PC-9 (cell line): ENCODE measurements at places on chromosomes 12 and 14. TPM values are rescaled to one million over a fixed set of nuclear protein-coding genes. Genes with fewer than 3 reads are reported as not detected.
A peak's percentile ranks its signal among the peaks of the same experiment; 100 is the strongest.

The SSTR1 gene
- total RNA-seq, result 0.50 TPM in 2 replicates

The FGF6 gene
- not detected in 2 replicates for total RNA-seq

GRCh38 chr14:77113644-77114043 lies 15.6 kb downstream of the CIPC start:
- no peaks in the 10 kb centered on the region for H3K27me3 ChIP-seq
- H3K27ac ChIP-seq, result no peak overlapping the region
- peaks cover 26% of the 10 kb centered on the region for H3K36me3 ChIP-seq
- H3K4me3 ChIP-seq, result no peak overlapping the region

GRCh38 chr14:31837031-31837430 lies 240.1 kb upstream of the ARHGAP5 start:
- no peak overlapping the region for H3K27ac ChIP-seq
- no peak overlapping the region for H3K4me3 ChIP-seq
- no peaks in the 10 kb centered on the region for H3K36me3 ChIP-seq
- no peak for DNase-seq

DNA sequence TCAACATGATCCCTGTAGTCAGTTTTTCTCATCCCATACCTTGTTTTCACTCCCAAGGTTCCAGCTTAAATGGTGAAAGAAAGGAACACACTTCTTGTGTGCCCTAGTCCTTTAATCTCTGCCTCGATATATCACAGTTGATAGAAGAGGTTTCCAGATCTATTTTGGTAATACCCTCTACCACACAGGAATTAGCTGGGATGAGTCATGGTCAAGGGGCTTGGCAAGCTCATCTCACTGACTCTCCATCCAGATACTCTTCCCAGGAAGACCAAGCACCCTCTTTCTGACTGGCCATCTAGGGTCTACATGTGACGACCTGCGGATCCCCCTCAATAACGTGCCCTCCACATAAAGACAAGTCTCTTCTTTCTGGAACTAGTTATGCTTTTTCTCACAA lies 277.9 kb downstream of the ITPR2 start:
- no peak overlapping the region for H3K4me3 ChIP-seq
- H3K27me3 ChIP-seq, result no peaks in the 10 kb centered on the region
- H3K4me1 ChIP-seq, result no peaks in the 10 kb centered on the region
- no peaks in the 10 kb centered on the region for H3K36me3 ChIP-seq
- no peak overlapping the region for H3K27ac ChIP-seq

GRCh38 chr12:104299842-104300481 lies 3.6 kb upstream of the EID3 start:
- H3K4me3 ChIP-seq, result peak overlapping the region; percentile 59
- peak overlapping the region; percentile 86 for H3K27ac ChIP-seq
- peaks cover 72% of the 10 kb centered on the region for H3K36me3 ChIP-seq
- DNase-seq, result peak; percentile 58
- H3K27me3 ChIP-seq, result no peaks in the 10 kb centered on the region
